ENCODE measurements at places on chromosomes 4 and X. TPM values are rescaled to one million over a fixed set of nuclear protein-coding genes. Genes with fewer than 3 reads are reported as not detected.

Gene CRMP1
- 4.0 TPM for total RNA-seq

Gene SOWAHD
- total RNA-seq = not detected

DNA sequence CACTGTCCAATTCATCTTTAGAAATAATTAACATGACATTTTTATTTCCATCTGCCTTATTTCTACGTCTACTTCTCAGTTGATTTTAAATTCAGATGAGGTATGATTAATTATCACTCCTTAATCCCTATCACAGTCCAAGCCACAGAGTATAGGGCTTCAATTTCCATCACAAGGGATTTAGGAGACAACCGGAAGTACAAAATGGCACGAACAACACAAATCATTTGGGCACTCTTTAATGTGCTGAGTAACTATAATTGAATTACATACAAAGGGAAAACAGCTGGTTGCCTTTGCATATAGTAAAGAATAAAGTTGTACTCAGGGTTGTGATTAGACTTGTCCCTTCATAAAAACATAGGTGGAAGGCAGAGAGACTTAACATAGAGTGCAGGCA lies 290.4 kb upstream of the MAGEB16 start:
- no peak for DNase-seq

DNA sequence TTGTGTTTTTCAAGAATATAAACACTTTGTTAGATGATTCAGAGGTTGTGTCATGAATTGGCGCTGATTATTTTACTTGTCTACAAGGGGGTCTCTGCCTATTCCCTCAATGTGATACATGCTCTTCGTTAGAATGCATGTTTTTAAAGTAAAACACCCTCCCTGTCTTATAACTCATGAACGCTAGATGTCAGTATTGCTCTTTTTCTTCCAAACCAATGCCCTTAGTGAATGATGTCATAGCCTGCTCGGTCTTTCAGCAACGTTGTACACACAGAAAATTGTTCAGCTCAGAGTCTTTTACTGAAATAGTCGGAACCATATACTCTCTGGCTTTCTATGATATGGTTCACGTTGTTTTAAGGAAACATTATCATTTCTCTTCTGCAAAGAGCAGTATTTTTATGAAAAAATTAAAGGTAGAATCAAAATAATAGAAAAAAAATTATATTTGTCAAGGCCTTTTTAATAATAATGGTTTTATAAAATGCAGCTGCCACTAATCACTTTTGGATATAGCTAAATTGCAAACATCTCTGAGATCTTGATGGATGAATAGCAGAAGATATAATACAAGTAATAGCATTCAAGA lies 292.9 kb downstream of the TLL1 start:
- no peak for DNase-seq

DNA sequence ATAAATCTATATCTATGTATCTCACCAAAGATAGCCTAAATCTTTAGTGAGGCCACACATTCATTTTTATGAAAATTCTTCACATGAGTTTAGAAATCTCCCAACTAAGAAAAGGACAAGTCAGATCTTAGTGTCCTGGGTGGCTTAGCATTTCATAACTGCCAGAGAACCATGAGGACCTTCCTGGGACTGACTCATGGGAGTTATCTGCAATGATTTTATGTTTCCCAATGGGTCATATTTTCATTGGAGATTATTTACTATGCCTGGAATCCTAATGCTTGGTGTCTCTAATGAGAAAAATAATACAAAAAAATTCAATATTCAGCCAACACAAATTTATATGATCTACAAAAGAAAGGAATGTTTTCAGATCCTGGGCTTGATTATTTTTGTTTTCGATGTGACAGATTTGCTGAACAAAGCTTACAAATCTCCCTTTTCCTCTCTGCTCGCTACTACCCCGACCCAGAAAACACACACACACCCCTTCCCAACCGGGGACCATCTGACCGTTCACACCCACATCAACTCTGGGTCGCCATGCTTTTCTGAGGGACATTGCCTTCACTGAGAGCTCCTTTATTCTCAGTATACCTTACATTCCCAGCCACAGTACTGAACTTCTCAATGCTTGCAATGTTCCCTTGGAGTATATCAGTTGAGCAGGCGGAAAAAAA lies 40.1 kb downstream of the SORBS2 start:
- DNase-seq = no peak

DNA sequence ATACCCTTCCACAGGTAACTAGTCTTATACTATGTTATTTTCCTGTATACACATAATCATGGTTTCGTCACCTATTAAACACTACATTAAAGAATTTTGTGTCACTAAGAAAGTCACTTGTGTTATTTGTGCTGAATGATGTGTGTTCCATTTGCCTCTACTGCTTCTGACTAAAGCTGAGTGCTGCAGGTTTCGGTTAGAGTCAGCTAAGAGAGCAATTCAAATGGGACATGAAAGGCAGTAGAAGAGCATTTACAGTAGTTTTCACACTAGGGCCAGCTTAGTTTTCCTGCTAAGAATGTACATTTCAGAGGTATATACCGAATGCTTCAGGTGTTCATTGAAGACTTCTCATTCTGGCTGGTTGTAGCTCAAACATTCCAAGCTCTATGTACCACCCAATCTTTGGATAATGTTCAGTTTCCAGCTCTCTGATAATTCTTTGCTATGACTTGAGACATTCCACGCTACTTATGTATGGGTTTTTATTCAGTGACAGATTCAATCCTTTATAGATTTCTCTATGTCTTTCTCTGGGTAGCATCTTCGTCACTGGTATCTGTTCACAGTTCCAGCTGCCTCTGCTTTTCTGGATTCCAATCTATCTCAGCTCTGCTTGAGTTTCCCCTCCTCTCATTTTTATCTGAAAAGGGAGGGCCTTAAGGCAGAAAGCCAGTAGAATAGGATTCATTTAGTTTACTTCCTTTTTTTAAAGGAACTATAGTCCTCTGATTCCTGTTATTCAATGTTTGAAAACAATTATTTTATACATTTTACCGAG lies 164.4 kb downstream of the CXXC4 start:
- no peak for DNase-seq
